T-helper 9 cell (primary cell): ENCODE measurements at places on chromosomes 5 and 9.

GRCh38 chr9:33107762-33108161, 31.3 kb upstream of the SMU1 start:
- no peak for DNase-seq

- no peak for DNase-seq
Observed at GRCh38 chr5:82347201-82347865, 69.2 kb upstream of the RPS23 start.

DNA sequence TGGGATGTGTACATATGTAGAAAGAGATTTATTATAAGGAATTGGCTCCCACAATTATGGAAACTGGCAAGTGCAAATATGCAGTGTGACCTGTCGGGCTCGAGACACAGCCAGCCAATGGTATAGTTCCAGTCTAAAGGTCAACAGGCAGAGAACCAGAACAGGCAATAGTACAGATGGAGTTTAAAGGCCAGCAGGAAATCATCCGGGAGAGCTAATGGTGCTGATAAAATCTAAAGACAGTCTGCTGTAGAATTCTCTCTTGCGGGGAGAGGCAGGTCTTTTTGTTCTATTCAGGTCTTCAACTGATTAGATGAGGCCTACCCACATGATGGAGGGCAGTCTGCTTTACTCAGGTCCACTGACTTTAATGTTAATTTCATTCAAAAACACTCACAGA, 21.8 kb downstream of the ANKRD31 start:
- no peak for DNase-seq

DNA sequence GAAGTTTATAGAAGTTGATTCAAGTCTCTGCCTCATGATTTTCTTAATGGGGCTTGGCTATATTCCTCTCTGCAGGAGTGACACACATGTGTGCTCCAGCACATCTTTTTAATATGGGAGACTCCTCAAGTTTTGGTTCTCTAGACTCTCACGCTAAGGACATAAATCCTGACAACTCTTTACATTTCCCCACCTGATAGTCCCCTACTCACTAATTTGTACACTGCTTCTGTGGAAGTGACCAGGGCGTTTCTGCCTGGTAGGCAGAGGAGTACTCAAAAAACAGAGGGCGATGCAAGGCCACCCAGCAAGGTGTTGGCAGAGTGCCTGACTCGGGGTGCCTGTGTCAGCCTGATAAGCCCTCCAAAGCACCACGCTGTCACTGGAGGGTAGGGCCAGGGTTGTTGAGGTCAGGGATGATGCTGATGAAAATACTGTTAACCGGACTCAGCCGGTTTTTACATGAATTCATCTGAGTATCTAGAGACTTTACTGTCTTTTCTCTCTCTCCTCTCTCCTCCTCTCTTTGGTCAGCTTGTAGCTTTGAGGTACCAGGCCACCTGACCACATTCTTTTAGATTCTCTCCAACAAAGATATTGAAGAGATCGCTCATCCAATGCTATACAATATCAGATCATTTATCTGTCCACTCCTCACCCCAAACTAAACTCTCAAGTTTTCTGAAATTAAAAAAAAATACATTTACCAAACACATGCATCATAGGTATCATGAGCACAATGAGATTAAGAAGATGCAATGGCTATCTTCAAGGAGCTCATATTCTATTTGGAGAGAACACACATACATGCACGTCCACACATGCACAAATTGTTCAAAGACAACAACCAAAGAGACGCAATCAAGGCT, 205.2 kb downstream of the PIK3R1 start:
- DNase-seq = no peak

DNA sequence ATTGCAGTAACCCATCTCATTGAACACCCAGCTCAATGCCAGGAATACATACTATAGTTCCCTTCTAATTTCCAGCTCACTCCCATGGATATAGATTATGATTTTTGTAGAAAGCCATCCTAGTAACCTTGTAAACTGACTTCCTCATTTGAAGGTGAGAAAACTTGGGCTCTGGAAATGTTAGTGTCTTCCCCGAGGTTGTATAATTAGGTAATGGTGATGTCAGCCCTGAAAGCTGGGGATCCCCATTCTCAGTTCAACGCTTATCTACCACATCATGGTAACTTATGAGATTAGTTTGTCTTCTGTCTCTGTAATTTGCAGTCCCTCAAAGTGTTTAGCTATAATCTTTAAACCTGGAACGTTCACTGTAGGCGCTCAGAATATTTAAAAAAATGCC, 34.6 kb upstream of the PTCH1 start:
- no peak for DNase-seq

DNA sequence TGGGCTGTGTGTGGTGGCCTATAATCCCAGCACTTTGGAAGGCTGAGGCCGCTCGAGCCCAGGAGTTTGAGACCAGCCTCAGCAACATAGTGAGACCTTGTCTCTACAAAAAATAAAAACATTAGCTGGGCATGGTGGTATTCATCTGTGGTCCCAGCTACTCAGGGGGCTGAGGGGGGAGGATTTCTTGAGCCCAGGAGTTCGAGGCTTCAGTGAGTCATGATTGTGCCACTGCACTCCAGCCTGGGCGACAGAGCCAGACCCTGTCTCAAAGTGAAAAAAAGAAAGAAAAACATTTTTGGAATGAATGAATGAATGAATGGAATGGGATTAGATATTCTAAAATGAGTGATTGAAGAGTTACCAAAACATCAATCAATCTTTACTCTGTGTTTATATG, 85.8 kb downstream of the FGF1 start:
- no peak for DNase-seq

DNA sequence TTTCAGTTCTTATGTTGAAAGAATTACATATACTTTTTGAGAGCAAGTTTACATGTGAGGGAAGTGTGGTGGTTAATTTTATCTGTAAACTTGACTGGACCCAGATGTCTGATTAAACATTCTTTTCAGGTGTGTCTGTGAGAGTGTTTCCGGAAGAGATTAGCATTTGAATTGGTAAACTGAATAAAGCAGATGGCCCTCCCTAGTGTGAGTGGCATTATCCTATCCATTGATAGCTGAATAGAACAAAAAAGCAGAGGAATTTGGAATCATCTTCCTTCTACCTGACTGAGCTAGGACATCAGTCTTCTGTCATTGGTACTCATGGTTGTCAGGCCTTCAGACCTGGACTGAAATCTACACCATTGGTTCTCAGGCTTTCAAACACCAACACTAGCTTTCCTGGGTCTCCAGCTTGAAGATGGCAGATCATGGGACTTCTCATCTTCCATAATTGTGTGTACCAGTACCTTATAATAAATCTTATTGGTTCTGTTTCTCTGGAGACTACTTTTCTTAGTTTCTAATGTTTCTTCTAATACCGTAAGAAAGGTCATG, 36.6 kb downstream of the NREP start:
- DNase-seq = no peak

DNA sequence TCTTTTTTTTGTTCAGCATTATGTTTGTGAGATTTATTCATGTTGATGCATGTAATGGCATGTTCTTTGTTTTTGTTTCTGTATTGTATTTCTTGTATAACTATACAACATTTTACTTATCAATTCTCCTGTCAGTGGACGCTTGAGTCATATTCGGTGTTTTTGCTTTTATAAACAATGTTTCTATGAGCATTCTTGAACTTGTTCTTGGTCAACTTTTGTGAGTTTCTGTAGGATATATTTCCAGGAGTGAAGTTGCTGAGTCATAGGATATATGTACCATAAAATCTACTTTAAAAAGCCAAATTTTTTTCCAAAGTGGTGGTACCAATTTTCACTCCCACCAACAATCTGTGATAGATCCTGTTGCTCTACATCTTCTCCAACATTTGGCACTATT, 104.8 kb downstream of the VCAN start:
- DNase-seq = no peak

DNA sequence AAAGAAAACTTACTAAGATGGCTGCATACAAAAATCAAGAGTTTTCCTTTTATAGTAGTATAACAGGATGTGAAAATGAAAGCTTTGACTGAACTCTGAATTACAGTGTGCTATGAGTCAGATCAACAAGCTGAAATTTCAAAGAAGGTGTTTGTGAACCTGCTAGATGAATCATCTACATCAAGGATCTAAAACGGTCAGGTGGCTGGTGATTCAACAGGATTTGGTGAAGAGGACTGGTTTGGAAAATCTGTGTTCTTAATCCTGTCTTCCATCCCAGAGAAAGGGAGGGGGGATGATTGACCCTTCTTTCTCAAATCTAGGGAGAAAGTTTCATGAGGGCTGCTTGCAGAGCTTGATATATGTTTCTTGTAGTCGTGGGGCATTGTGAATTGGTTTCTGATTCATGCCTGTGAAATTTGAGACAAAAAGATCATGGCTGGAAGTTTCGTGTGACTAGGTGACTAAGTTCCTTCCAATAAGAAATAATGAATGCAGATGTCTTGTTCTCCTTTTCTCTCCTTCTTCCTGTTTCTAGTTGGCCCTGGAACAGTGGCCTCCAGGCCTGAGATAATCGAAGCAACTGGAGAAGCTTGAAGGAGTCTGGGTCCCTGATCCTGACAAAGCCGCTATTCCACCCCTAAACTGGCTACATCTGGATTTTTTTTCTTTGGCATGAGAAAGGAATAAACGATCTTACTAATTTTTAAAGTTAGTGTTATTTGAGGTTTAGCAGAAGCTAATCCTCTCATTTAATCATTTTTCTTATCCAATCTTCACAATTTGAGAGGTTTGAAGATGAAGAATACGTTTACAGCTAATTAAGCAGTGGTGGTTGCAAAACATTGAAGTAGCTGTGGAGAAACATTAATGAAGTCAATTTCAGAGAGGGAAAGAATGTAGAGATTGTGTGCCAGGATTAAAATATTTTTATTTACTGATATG, 67.2 kb downstream of the MRPS30 start:
- no peak for DNase-seq
